T-helper 2 cell treated with Interferon-gamma antibody and Interleukin-4, amounts not matched to agents 5 μg/mL and 100 μg/mL, for 36 hours (primary cell): ENCODE measurements at places on chromosomes 13 and 19.

DNA sequence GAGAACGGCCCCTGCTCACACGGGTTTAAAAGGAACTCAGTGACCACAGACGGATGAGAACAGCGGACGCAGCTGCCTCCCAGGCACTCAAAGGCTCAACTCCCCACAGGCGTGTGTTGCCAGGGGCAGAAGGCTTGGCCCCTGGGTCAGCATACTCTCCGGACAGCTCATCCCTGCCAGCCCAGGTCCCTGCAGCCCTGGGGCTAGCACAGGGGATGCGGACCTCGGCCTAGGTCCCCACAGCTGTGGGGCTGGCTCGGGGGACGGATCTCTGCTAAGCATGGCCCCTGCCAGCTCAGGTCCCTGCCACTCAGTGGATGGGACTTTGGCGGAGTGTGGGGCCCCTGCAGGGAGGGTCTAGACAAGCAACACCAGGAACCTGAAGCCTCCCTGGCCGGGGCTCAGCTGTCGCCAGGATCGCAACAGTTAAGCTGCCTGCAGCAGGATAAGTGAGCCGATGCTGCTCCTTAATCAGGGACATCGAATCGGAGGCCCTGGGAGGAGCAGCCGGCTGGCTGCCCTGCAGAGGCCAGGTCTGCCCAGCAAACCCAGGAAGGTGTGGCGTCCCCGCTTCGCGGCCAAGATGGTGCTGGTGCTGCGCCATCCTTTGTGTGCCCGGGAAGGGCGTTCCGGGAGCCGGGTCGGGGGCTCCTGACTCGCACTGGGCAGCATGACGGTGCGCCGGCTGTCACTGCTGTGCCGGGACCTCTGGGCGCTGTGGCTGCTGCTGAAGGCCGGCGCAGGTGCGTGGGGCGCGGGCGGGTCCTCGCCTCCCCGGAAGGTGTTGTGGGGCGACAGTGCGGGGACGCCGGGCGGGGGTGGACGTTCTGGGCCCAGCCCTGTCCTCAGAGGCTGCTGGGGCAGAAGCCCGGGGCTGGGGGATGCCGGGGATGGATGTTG is 32.5 kb downstream of the MCF2L start:
- DNase-seq, result no peak
- no peak overlapping the region for H3K4me3 ChIP-seq

DNA sequence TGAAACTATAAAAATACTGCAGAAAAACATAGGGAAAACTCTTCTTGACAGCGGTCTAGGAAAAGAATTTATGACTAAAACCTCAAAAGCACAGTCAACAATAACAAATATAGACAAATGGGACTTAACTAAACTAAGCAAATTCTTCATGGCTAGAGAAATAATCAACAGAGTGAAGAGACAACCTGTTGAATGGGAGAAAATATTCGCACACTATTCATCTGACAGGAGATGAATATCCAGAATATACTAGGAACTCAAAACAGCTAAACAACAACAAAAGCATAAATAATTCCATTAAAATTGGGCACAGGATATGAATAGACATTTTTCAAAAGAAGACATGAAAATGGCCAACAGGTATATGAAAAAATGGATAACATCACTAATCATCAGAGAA is 303.6 kb upstream of the PRR20A start:
- no peak overlapping the region for H3K27ac ChIP-seq
- no peaks in the 10 kb centered on the region for H3K36me3 ChIP-seq
- no peak for DNase-seq
- no peaks in the 10 kb centered on the region for H3K27me3 ChIP-seq

GRCh38 chr19:36418287-36419001 is at the start of gene ZFP82:
ZFP82 (minus strand) TSS chr19:36418644; CDS start chr19:36409789, 8,855 bp downstream.
- DNase-seq, result peak; percentile 79
- peak within 1 kb of the TSS; percentile 93 for H3K4me3 ChIP-seq
- H3K4me1 ChIP-seq, result peaks cover 14% of the 10 kb centered on the region
- H3K36me3 ChIP-seq, result peaks cover 32% of the 10 kb centered on the region
- H3K27me3 ChIP-seq, result peaks cover 14% of the 10 kb centered on the region

- DNase-seq, result no peak
- H3K27ac ChIP-seq, result no peak overlapping the region
- H3K4me1 ChIP-seq, result peaks cover 4% of the 10 kb centered on the region
- H3K27me3 ChIP-seq, result no peaks in the 10 kb centered on the region
Measured at GRCh38 chr13:20487927-20488326, 37.7 kb downstream of the CRYL1 start.

- no peak for DNase-seq
- no peak overlapping the region for H3K4me3 ChIP-seq
- H3K36me3 ChIP-seq, result peaks cover 9% of the 10 kb centered on the region
- H3K27ac ChIP-seq, result no peak overlapping the region
- peaks cover 4% of the 10 kb centered on the region for H3K4me1 ChIP-seq
- no peaks in the 10 kb centered on the region for H3K27me3 ChIP-seq
Measured at GRCh38 chr19:4977299-4978174, 8.6 kb downstream of the KDM4B start.

- peak within 1 kb of the TSS; percentile 1 for H3K27ac ChIP-seq
- H3K4me1 ChIP-seq, result peaks cover 23% of the 10 kb centered on the region
- H3K27me3 ChIP-seq, result peaks cover 71% of the 10 kb centered on the region
- DNase-seq, result no peak
Measured at GRCh38 chr19:12834566-12834943, at the start of gene RTBDN. RTBDN (minus strand) TSS chr19:12834579; CDS start chr19:12829979, 4,600 bp downstream.

- no peak overlapping the region for H3K27ac ChIP-seq
- peaks cover 15% of the 10 kb centered on the region for H3K27me3 ChIP-seq
- H3K36me3 ChIP-seq, result peaks cover 12% of the 10 kb centered on the region
- H3K4me1 ChIP-seq, result peaks cover 15% of the 10 kb centered on the region
- H3K4me3 ChIP-seq, result peak overlapping the region; percentile 67
Measured at GRCh38 chr19:46014941-46015686, 7.7 kb downstream of the PGLYRP1 start.

DNA sequence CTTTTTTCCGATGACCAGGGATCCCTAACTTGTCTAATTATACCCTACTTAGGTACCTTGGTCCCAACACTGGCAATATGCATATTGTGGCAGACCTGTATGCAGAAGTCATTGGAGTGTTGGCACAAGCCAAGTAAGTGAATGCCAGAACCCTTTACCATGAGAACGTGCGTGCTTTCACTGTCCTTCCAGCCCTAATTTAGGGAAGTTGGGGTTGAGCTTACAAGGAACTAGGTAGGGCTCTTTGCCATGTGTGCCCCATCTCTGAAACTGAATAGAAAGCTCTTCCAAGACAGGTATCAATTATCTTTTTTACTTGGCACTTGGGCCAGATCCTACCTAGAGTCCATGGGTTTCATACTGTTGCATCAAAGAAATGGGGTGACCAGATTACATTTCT is 93.2 kb downstream of the FRY start:
- no peak overlapping the region for H3K4me3 ChIP-seq
- no peak overlapping the region for H3K27ac ChIP-seq
- H3K36me3 ChIP-seq, result peaks cover 39% of the 10 kb centered on the region

GRCh38 chr13:106220211-106220610 is 315.3 kb downstream of the EFNB2 start:
- no peak overlapping the region for H3K27ac ChIP-seq
- no peaks in the 10 kb centered on the region for H3K27me3 ChIP-seq
- no peaks in the 10 kb centered on the region for H3K4me1 ChIP-seq
- H3K36me3 ChIP-seq, result no peaks in the 10 kb centered on the region
- DNase-seq, result no peak

- H3K27me3 ChIP-seq, result no peaks in the 10 kb centered on the region
- no peak overlapping the region for H3K4me3 ChIP-seq
- H3K4me1 ChIP-seq, result no peaks in the 10 kb centered on the region
- no peak overlapping the region for H3K27ac ChIP-seq
- no peak for DNase-seq
Measured at GRCh38 chr19:35095667-35096368, 19.8 kb upstream of the FXYD3 start.

DNA sequence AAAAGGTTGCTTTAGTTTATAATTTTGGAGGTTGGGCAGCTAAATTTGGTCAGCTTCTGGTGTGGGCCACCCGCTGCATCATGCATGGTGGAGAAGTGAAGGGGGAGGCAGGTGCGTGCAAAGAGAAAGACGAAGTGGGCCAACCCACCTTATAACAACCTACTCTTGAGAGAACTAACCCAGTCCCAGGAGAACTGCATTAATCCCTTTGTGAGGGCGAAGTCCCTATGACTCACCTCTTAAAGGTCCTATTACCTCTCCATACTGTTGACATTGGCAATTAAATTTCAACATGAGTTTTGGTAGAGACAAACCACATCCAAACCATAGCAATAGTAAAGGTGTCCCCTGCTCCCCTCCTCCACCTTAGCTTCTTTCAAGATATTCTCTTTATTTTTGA is 7.7 kb upstream of the FGF9 start:
- no peak overlapping the region for H3K4me3 ChIP-seq
- no peak for DNase-seq
- no peak overlapping the region for H3K27ac ChIP-seq
- H3K36me3 ChIP-seq, result no peaks in the 10 kb centered on the region
- no peaks in the 10 kb centered on the region for H3K4me1 ChIP-seq
